Activated CD8-positive, alpha-beta memory T cell treated with anti-CD3 and anti-CD28 coated beads for 1 hour (primary cell): ENCODE measurements at places on chromosomes 12 and 14.

GRCh38 chr14:89810101-89810500, 144.4 kb downstream of the EFCAB11 start:
- no peak for DNase-seq

GRCh38 chr14:86787717-86788116, 1205.3 kb downstream of the GALC start:
- no peak for DNase-seq

DNA sequence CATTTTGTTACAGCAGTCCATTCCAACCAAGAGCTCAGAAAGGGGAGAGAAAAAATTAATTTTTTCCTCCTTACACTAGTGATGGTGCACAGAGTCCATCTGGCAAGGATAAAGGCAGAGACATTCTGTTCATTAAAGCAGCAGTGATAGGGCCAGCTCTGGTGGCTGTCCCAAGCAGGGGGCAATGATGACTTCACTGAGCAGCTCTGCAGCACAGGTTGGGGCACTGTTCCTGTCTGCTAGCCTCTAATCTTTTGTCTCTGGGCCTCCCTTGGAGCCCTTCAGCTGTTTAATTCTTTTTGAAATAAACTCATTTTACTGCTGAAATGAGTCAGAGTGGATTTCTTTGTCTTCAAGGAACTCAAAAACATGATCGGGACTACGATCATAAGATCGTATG, 200.9 kb upstream of the PLXNC1 start:
- no peak for DNase-seq

- no peak for DNase-seq
These were observed 39.1 kb upstream of the PPFIA2 start for GRCh38 chr12:81798294-81798693.

- no peak for DNase-seq
These were observed 10.9 kb downstream of the TMEM260 start for GRCh38 chr14:56590535-56590960.

GRCh38 chr12:116916714-116917114, 6.0 kb downstream of the FBXW8 start:
- no peak for DNase-seq

- DNase-seq: no peak
These were observed 70.4 kb downstream of the IFNG start for GRCh38 chr12:68089101-68089500.

DNA sequence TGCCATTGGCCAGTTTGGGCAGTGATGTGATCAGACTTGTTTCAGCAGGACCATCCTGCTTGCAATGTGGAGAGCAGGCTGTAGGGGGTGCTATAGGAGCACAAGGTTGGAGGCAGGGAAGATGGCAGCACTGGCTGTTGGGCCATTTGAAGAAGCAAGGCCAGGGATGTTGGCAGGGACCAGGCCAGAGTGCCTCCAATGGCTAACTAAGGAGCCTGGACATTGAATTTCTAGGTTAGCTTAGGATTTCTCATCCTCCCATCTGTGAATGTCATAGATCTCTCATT, 23.5 kb downstream of the FGF23 start:
- DNase-seq: peak; percentile 11

DNA sequence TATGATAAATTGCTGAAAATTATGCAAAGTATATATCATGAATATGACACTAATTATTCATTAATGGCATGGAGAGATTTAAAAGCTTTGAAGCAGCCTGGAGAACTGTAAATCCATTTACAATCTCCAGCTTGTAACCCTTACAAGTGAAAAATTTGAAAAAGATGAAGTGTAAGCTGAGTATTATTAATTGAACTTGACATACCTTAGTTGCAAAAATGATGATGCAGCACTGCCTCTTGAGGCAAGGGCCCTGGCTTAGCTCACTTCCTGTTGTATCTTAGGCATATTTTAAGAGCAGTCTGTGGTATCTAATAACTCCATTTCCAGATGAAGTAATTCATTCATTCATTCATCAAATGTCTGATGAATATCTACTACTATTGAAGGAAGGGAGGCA, 158.6 kb downstream of the ANO4 start:
- DNase-seq: no peak

GRCh38 chr12:69459477-69459876, 10.7 kb upstream of the FRS2 start:
- DNase-seq: no peak

DNA sequence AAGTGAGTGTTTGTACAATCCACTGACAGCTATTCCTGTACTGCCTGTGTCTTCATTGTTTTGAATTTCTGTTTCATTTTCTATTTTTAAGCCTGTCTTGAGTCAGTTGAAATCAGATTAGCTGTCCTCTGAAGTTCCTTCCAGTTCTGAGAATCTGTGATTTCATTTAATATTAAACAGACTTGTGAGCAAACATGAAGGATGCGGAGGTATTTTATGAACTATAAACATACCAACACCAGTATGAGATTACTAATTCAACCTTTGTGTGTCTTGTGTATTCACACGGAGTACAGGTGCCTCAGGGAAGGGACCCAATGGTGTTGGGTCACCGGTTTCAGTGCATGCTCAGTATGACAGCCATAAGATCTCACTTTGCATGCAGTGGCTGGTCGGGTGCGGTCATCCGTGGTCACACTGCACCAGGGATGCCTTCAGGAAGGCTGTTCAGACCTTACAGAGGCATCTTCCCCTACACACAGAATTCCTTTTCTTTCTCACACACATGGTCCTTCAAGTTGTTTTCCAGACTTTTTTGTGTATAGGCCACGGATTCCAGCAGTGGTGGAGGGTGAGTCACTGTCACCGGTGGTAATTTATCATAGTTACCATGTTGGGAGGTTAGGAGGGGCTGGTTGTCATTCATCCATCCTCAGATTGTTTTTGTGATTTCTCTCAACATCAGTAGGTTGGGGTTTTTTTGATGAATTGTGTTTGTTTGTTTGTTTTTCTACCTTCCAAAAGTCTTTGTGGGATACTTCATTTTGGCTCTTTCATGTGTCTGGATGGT, 103.0 kb upstream of the SFSWAP start:
- no peak for DNase-seq

- no peak for DNase-seq
These were observed 8.9 kb downstream of the TMEM116 start for GRCh38 chr12:112004041-112004440.
